ENCODE measurements at places on chromosomes 2 and 18.
A peak's percentile ranks its signal among the peaks of the same experiment; 100 is the strongest.

DNA sequence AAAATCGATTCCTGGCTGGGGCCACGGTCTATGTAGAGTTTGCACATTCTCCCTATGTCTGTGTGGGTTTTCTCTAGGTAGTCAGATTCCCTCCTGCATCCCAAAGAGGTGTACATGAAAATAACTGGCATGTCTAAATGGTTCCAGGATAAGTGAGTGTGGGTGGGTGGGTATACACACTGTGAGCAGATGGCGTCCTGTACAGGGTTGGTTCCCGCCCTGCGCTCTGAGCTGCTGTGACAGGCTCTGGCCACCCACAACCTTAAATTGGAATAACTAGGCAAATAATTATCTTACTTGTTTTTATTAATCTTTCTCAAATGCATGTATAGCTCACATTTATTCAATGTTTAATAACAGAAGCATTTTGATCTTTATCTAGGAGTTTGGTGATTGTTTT is 16.3 kb downstream of the THOC1 start:
- DNase-seq = no peak

- DNase-seq = peak; percentile 31
Measured at GRCh38 chr2:39107156-39107555, 13.7 kb downstream of the SOS1 start.

DNA sequence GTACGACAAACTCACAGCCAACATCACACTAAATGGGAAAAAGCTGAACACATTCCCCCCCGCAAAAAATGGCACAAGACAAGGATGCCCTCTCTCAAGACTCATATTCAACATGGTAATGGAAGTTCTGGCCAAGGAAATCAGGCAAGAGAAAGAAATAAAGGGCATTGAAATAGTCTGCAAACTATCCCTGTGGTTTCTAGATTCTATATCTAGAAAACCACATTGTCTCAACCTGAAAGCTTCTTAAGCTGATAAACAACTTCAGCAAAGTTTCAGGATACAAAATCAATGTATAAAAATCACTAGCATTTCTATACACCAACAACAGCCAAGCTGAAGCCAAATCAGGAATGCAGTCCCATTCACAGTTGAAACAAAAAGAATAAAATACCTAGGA is 294.6 kb upstream of the CYP26B1 start:
- no peak for DNase-seq

GRCh38 chr2:39232141-39232540 is 11.6 kb downstream of the CDKL4 start:
- DNase-seq = no peak

DNA sequence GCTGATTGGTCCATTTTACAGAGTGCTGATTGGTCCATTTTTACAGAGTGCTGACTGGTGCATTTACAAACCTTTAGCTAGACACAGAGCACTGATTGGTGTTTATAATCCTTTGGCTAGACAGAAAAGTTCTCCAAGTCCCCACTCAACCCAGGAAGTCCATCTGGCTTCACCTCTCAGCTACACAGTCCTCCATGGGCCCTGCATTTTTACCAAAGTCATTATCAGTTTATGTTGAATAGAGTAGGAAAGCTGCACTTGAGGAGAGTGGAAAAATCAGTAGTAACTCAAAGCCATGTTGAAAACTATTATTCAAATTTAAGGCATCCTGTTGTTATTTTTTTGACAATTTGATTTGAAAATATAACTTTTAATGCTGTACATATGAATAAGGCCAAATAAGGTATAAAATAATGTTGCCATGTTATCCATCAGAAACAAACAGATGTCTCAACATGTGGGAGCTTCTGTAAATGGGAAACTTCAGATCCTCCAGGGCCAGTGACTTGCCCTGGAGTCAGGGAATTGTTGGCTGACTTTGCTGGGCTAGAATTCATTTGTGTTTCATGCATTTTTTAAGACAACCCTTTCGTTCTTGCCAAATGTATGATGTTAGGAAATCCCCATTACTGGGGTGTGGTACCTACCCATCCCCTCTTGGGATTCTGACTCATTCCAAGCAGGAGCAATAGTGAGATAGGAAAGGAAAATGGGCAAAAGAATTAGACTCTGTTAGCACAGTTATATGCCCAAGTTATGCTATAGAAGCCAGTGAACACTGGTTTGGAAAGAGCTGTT is 37.8 kb upstream of the CCDC195 start:
- no peak for DNase-seq

GRCh38 chr2:8300905-8301304 is 381.0 kb upstream of the ID2 start:
- DNase-seq = no peak

DNA sequence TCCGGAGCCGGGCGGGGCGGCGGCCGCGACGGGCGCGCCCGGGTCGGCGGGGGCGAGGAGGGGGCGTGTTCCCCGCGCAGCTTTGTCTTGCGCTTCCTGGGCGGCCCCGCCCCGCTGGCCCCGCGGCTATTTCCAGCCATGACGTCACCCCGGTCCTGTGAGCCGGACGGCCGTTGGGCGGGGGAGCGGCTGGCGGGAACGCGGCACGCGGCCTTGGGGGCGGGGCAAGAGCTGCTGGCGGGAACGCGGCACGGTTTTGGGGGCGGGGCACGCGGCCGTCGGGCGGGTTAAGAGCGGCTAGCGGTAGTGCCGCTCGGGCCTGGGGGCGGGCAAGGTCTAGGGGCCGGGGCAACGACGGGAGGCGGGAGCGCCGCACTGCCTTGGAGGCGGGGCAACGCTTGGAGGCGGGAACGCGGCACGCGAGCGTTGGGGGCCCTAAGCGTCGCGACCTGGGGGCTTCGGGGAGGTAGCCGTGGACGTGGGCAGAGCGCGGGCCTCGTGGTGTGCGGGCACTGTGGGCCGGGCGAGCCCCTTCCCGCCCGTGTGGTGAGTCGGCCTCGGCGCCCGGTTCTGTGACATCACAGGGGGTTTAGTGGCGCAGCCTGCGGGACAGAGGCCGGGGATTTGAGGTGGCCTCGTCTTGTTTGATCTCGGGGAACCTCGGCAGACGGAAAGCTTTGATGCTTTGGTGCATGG is 704 bp downstream of the KLF11 start:
- peak; percentile 96 for DNase-seq

GRCh38 chr18:38909972-38910371 is 1344.4 kb upstream of the CELF4 start:
- no peak for DNase-seq

DNA sequence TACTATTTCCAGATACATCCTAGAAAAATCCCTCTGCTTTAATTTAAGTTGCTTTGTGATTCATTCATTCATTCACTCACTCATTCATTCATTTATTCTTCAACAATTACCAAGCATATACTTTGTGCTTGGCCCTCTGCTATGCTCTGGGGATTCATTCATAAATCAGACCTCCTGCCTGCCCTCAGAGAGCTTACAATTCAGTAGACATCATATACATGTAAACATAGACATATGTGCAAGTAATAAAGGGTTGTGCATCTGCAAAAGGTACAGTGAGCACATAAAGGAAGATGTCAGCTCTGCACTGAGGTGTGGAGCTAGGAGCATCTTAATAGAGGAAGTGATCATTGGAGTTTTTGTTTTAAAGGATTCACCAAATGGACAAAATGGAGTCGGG is 189.4 kb downstream of the AGPS start:
- no peak for DNase-seq

GRCh38 chr2:24175631-24176187 is 856 bp downstream of the FAM228A start:
- no peak for DNase-seq

DNA sequence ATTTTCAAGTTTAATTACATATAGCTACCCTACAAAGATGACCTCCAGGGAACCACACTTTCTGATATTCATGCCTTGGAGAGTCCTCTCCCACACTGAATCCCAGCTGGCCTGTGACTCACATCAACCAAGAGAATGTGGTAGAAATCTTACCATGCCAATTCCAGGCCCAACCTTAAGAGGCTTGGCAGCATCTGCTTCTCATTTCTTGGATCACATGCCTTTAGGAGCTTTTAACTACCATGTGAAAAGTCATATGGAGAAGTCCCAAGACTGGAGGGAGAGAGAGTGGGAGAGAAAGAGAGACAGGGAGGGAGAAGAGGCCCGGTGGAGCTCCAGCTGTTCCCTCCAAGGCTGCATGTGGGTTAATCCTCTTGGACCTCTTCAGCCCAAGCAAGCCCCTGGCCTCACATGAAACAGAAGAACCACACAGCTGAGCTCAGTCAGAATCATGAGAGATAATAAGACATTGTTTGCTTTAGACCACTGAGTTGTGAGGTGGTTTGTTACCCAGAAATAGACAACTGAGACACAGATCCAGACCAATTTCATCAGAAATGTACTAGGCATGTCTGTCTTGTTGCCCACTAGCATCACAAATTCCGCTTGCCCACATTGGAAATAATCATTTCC is 190.7 kb downstream of the MTCL1 start:
- no peak for DNase-seq

DNA sequence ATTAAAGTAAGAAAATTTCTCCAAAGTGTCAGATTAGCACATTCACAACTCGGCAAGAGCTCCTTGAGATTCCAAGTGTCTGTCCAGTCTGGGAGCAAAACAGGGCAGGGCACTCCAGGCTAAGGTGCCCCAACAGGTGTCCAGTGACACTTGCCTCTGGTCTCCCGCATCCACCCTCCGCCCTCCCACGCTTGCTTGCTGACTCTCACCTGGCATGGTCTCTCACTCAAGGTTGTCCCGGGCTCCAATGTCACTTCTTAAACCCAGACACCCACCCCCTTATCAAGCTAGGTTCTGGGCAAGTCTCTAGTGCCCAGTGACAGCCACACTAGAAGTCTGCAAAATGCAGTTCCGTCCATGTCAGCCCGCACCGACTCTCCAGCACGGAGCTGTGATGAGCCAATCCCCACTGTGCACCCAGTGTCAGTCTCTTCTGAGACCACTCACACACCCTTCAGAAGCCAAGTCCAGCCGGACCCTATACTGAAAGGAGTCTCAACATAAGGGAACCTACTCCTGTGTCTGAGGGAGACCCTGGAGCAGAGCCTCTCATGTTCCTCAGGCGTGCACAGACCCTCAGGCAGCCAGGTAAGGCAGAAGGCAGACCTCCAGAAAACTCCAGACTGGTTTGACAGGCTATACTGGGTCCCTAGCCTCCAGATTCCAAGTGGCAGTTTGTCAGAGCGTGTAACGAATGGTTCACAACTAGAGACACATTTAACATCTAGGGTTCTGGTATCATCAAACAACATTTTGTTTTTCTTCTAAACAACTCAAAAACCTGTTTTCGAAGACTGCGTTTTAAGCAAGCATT is 45.6 kb downstream of the HDLBP start:
- no peak for DNase-seq

DNA sequence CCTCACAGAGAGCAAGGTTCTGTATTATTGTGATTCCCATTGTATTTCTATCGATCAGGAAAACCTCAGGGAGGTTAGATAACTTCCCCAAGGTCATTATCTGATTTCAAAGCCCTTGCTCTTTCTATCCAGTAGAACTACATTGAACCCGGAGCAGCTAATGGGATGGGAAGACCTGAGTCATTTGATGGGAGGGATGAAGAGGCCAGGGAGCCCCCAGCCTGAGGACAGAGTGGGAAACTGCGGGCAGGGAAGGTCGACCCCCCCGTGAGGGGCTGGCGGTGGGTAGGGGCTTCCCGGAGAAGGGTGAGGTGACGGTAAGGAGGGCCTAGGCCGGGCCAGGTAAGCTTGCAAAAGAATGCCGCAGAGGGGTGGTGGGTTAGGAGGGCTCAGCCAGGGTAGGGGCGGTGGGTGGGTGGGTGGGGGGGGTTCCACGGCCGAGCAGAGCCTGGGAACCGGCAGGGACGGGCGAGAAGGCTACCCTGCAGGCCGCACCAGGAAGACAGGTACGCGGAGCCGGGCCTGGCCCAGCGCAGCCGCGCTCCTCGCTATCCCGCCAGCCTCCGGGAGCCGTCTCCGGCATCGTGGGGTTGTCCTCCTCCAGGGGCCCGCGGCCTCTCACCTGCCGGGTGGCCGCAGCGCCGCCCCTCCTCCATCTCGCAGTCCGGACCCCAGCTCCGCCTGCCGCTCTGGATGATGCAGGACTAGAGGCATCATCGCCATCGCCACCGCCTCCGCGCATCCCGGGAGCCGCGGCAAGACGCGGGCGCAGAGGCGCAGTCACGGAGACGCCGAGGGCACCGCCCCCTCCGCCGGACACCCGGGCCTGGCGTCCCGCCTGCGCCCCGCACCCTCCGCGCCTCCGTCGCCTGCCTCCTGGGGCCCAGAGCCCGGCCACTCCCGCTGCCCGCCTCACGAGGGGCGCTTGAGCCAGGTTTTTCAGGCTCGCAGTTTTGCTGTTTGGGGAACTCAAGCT is at the start of gene GPR75:
Gene GPR75 (minus strand): TSS at position 762 of the 976 bp plus-strand sequence. CDS start 5,211 bp downstream, outside the sequence.
- peak; percentile 69 for DNase-seq

DNA sequence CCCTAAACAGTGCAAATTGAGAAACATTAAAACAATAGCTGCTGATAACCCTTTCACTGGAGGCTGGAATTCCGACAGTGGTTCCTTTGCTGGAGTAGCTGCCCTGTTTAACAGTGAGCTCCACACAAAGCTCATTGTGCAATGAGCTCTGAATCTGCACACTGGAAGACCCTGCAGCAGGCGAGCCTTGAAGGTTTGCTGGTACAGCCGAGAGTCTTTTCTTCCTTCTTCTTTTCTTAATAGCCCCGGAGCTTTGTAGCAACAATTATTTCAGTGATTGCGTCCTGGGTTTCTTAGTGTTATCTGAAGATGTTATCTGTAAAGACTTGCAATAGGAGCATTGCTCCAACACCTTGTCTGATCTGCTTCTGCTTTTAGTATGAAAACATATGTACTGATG is 50.8 kb upstream of the CXCR4 start:
- DNase-seq = no peak

DNA sequence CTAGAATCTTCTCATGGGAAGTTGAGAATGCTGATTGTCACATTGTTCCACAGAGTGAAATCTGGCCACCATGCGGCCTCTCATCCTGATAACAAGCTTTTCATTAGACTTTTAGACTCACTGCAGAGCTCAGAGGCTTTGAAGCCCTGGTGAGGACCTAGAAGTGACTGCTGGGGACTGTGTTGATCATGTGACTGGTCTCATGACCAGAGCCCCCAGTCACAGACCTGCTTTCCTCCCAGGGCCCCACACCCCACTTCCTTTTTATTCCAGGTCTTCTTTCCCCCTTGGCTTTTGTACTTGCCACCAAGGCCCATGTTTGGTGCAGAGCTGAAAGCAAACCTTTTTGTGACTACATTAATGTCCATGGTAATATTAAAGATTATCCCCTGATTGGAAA is 45.2 kb downstream of the PRKCE start:
- no peak for DNase-seq

GRCh38 chr2:47735912-47736311 is 47.0 kb upstream of the MSH6 start:
- no peak for DNase-seq

- no peak for DNase-seq
Measured at GRCh38 chr2:36058076-36058475, 297.5 kb upstream of the CRIM1 start.

- DNase-seq = peak; percentile 34
Measured at GRCh38 chr2:217064234-217065011, 204.6 kb upstream of the TNP1 start.

- DNase-seq = no peak
Measured at GRCh38 chr2:126803434-126803775, 95.3 kb upstream of the TEX51 start.

DNA sequence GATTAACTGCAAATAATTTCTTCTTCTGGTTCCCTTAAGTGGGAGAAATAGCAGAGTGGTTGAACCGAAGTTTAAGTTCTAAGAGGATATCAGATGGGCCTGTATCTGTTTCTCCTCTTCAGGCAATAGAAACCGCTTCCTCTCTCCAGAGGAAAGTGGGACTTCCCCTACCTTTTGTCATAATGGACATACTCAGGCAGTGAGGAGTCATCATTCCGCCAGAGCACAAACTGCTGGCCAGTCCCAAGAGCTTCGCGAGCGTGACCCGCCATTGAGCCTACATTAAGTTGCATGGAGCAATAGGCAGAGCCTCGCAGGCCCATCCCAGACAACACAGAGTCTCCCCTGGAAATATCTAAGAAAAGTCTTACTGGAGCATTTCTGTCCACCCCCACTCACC is 158.9 kb downstream of the LDLRAD4 start:
- DNase-seq = no peak
